ENCODE measurements at places on chromosomes 2 and 18.

GRCh38 chr2:64737547-64737946 is 83.8 kb upstream of the SERTAD2 start:
- DNase-seq: no peak

DNA sequence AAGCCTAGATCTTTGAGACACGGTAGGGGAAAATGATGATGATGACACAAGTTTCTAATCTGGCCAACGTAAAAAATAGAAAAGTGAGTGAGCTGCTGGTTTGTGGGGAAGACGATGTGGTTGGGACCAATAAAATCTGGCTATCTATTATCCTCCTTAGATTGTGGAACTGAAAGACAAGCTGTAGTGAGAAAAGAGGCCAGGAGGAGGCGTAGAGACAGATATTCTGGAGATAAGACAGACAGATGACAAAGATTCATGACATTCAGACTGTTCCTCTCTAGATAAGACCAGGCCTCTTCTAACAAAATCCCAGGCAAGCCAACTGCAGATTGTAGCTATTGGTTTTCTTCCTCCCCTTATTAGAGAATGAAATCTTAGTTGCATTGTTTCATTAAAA is 376.3 kb upstream of the UBE2E3 start:
- no peak for DNase-seq

GRCh38 chr2:178536037-178536436 is 55.8 kb downstream of the PLEKHA3 start:
- DNase-seq: no peak

GRCh38 chr2:230678451-230678850 is 34.2 kb upstream of the CAB39 start:
- DNase-seq: no peak

DNA sequence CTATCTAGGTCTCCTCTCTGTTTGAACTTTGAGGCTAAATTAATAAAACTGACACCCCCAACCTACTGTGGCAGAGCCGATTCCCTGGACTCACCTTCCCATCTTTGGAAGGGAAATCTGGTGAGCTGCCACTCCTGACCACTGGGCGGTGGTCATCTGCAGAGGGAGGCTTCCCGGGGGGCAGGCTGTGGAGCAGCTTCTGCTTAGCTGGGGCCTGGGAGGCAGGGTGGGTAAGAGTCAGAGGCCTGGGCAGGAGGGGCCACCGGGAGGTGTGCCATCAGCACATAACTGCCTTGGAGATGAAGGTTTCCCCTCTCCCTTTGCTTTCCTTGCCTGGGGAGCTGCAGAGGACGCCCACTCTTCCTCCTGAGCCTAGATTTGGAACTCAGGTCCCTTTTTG is 2.3 kb upstream of the NPPC start:
- no peak for DNase-seq

DNA sequence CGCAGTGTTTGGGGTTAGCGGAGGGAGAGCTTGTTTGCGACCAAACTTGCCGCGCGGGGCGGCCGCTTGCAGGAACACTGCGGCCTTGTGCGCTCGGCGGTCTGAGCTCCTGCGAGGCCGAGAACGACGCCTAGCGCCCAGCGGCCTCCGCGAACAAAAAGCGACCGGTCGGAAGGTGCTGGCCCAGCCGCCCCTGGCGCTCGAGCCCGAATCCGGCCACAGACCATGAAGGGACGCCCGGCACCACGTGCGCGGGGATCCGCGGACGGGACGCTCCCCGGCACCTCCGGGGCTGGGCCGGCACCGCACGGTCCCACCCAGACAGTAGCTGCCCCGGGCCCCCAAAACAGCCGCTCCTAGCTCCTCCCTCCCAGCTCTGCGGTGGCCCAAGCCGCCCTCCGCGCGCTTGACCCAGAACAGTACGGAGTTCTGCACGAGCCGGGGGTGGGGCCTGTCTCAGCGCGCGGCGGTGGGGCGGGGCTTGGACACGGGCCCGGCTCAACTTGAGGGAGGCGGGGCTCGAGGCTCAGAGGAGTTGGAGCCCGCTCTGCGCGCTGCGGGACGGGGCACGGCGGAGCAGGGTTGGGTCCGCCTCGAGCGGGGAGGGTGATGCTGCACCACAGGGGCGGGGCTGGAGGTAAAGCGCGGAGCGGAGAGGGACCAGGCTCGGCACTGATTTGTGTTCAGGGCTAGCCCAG is 664 bp upstream of the IMPA2 start:
- peak; percentile 91 for DNase-seq

- no peak for DNase-seq
Measured at GRCh38 chr2:60554074-60554645, 706 bp upstream of the BCL11A start.

DNA sequence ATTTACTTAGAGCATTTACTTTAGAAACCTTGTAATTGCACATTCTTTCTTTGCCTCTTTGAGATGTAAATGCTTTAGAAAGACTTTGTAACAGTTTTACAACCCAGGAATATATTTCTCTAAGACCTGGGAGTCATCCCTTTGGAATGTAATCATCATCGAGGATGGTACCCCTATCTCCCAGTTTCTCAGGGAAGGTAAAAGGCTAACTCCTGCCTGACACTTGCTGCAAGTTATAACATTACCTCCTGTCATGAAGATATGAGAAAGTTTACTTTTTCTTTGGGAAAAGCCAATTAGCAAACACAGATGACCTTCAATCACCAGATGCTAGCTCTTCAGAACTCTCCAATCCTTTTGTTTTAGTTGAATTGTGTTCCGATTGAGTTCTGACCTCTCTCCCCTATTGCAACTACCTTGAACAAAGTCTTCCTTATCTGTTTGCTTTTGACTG is 420.3 kb upstream of the FSIP2 start:
- DNase-seq: no peak

- no peak for DNase-seq
Measured at GRCh38 chr2:29220506-29221270, 105.5 kb downstream of the CLIP4 start.

GRCh38 chr2:9918275-9918674 is 33.2 kb upstream of the GRHL1 start:
- no peak for DNase-seq
